Nucleus accumbens (tissue), 56 donors: ENCODE measurements at places on chromosomes 12 and 14.
A peak's percentile ranks its signal among the peaks of the same experiment; 100 is the strongest.

DNA sequence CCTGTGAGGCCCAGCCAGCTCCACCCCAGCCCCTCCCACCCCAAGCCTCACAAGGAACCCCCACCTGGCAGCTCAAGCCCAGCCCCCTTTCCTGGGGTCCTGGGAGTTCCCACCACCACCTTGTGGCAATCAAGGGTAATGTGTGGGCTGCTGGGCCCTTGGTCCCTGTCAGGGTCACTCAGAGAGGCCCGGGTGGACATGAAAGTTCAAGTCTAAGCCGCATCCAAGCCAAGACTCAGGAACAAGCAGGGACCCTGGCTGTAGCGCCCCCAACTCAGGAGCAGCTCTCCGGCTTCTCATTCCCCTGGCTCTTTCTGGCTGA lies 106.4 kb upstream of the C14orf180 start:
- DNase-seq = no peak

GRCh38 chr14:74501135-74501614 lies 7.6 kb downstream of the ISCA2 start:
- peak; percentile 50 for DNase-seq

- no peak for DNase-seq
These were observed 61.7 kb downstream of the MYRFL start for GRCh38 chr12:69886715-69887114.

DNA sequence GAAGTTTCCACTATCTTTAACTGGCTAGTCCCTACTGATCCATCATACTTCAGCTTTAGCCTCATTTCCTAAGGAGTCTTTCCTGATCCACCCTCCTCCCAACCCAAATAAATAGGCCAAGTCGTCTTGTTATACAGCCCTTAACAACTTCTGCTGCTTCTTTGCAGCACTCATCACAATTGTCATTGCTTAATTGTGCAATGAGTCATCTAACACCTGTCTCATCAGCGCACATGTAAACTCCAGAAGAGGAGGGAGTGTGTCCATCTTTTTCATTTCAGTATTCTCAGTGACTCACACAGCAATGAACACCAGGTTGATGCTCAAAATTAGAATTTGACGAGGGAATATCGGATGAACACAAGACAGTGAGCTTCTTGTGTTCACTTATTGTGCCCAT lies 87.3 kb downstream of the SUDS3 start:
- DNase-seq = peak; percentile 9

DNA sequence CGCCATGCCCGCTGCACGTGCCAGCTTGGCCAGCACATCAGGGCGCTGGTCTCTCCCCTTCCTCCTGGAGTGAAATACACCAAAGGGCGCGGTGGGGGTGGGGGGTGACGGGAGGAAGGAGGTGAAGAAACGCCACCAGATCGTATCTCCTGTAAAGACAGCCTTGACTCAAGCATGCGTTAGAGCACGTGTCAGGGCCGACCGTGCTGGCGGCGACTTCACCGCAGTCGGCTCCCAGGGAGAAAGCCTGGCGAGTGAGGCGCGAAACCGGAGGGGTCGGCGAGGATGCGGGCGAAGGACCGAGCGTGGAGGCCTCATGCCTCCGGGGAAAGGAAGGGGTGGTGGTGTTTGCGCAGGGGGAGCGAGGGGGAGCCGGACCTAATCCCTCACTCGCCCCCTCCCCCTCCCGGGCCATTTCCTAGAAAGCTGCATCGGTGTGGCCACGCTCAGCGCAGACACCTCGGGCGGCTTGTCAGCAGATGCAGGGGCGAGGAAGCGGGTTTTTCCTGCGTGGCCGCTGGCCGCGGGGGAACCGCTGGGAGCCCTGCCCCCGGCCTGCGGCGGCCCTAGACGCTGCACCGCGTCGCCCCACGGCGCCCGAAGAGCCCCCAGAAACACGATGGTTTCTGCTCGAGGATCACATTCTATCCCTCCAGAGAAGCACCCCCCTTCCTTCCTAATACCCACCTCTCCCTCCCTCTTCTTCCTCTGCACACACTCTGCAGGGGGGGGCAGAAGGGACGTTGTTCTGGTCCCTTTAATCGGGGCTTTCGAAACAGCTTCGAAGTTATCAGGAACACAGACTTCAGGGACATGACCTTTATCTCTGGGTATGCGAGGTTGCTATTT lies 914 bp upstream of the CCND2 start:
- DNase-seq = no peak

DNA sequence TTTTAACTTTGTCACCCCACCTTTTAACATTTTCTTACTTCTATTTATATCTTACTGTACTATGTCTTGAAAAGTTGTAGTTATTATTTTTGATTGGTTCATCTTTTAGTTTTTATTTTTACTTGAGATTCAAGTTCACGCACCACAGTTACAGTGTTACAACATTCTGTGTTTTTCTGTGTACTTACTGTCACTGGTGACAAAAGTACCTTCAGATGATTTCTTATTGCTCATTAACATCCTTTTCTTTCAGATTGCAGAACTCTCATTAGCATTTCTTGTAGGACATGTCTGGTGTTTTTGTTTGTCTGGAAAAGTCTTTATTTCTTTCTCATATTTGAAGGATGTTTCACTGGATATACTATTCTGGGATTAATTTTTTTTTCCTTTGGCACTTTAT lies 289.9 kb downstream of the BCAT1 start:
- DNase-seq = no peak

- no peak for DNase-seq
These were observed 61.2 kb downstream of the ATXN7L3B start for GRCh38 chr12:74598819-74599218.

- DNase-seq = no peak
These were observed 5.2 kb downstream of the GSKIP start for GRCh38 chr14:96368534-96368933.

DNA sequence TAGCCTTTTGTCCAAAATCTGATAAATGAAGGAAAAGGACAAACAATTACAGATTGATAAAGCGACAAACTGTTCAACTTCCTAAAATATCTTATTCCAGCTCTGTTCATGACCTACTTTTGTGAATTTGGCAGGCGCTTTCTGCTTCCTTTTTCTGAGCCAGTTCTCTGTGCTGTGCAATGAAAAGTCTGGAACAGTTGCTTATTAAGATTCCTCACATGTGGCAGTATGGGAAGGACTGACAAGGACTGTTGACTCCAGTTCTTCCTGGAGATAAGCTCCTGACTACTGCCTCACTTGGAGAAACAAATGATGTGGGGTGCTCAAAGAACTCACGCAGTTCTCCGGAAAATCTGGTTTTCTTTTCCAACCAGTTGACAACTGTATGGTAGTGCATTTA lies 58.3 kb upstream of the ANP32D start:
- no peak for DNase-seq

- DNase-seq = no peak
These were observed 5.6 kb downstream of the FBXO33 start for GRCh38 chr14:39426605-39427004.

- DNase-seq = no peak
These were observed 73.9 kb upstream of the CAPRIN2 start for GRCh38 chr12:30828686-30829085.

DNA sequence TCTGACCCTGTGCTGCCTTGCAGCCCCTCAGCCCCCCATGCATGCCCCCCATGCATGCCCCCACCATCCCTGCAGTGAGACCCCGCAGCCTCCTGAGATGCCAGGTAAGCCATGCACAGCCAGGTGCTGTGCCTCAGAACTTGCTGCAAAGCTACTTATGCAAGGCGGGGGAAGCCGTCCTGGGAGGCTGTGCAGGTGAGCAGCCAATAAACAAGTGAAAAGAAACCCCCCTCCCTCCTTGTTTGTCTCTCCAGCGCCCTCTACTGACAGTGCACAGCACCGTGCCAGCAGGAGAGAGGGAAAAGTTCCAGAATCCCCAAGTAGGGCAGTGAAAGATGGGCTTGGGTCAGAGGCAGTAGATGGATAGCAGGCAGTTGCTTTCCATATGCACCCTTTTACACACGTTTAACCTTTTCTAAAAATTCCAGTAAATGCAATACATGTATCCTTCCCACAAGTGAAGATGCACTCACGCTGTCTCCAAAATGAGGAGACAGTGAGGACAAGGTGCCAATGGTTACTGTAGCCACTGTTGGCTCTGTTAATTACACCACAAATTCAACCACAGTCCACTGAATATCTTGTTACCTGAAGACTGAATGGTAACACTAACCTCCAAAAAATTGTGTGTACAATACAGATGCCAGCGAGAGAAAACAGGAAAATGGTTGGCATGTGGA lies 18.0 kb downstream of the TNFAIP2 start:
- no peak for DNase-seq

- no peak for DNase-seq
These were observed 111.8 kb downstream of the PRKCH start for GRCh38 chr14:61433169-61433568.

DNA sequence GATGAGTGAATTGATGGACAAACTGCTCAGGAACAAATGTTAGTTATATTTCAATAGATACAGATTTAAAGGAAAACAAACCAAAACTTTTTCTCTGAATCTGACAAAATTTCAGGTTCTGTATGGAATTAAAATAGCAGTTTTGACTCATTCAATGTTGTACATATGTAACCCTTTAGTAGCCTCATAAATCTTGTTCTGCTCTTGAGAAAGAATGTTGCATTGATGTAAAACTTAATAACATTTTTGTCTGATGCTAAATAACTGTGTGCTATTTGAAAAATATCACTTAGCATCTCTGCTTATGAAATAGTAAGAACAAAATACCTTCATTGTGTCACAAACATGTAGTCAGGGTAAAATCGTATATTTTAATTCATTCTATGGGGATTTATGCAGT lies 168.9 kb upstream of the NOVA1 start:
- no peak for DNase-seq

- DNase-seq = no peak
These were observed 183.9 kb upstream of the SOX5 start for GRCh38 chr12:24133384-24133783.

- no peak for DNase-seq
These were observed 2.1 kb upstream of the RABGGTA start for GRCh38 chr14:24273422-24273998.

DNA sequence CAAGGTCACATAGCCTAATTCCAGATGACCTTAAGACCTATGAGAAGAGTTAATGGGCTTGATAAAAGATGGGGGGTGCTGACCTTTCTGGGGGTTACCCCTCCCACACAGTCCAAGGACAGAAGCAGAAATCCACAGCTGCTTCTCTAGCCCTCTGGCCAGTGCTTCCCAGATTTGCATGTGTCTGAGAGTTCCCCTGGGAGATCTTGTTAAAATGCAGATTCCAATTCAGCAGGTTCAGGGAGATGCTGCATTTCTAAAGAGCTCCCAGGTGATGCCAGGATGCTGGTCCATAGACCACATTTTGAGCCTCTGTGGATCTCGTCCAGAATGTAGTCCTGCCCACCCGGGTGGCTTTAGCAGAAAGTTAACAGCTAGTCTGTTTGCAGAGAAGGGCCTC lies 82.1 kb downstream of the WSCD2 start:
- DNase-seq = no peak

DNA sequence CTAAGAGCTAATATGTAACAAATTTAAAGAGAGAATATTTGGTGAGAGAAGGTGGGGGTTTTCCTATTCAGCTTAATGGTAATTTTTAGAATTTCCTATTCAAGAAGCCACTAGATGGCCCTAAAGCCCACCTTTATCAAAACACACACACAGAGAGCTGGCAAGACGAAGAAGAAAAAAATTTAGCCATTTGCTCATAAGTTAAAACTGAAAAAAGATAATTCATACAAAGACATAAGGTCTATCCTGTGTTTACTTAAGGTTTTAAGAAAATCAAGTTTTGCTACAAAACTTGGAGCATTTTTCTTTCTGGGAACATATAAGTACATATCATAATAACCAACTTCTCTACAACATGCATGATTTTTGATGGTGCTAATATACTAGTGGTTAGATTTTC lies 46.8 kb upstream of the PCED1B start:
- no peak for DNase-seq

- DNase-seq = no peak
These were observed 203.3 kb upstream of the NUDT4 start for GRCh38 chr12:93174473-93174872.

- DNase-seq = no peak
These were observed 27.5 kb downstream of the P2RX4 start for GRCh38 chr12:121237415-121237814.

DNA sequence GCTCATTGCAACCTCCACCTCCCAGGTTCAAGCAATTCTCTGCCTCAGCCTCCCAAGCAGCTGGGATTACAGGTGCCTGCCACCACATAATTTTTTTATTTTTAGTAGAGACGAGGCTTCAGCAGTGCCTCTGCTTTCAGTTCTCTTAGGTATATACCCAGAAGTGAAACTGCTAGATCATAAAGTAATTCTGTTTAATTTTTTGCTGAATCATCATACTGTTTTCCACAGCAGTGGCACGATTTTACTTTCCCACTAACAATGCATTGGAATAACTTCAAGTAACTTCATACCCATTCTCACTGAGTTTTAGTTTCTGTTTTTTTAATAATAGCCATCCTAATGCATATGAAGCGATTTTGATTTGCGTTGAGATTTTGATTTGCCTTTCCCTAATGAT lies 148.0 kb upstream of the G2E3 start:
- DNase-seq = no peak

- DNase-seq = no peak
These were observed 10.6 kb downstream of the SPRING1 start for GRCh38 chr12:116727261-116727660.

GRCh38 chr14:95394297-95395097 lies 74.8 kb upstream of the CLMN start:
- no peak for DNase-seq

DNA sequence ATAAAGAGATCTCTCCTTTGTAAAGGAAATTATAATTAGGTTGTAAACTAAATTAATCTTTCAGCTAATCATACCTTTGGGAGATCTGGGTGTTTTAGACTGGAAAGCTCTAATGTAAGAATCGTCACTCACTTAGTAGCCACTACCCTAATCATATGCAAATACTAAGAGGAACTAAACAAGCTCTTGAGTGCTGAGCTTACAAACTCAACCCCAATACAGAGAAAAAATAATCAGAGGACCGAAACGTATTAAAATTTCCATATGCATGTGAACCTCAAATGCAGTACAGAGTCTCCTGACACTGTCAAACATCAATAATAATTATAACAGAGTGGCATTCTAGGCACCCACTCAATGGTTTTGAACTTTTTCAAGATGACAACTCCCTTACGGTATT lies 235.3 kb upstream of the FOXN3 start:
- no peak for DNase-seq

DNA sequence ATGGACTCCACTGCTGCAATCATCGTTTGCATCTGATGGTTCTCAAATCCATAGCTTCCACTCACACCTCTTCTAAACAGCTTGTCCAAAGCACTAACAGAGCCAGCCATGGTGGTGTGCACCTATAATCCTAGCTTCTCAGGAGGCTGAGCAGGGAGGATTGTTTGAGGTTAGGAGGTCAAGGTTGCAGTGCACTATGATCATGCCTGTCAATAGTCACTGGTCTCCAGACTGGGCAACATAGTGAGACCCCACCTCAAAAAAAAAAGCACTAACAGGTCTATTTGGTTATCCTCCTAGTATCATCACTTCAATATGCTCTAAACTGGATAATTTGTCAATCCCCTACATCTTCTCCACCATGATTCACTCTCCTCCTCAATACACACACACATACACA lies 63.2 kb downstream of the TTC9 start:
- DNase-seq = no peak

DNA sequence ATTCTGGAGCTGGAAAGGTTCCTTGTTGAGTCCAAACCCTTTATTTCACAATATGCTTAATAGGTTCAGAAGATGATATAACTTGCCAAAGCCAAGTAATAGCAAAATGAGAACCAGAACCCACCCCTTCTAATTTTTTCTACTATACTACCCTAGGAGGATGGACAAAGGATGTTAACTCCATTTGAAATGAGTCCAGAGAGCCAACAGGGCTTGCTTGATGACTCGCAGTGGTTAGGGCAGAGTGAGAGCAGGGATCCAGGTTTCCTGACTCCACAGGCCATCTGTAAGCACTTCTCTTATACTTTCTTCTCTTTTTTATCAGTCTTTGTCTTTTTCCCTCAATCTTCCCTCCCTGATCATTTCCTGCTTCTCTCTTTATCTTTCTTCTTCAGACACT lies 668.1 kb downstream of the MED13L start:
- no peak for DNase-seq
